Activated CD4-positive, alpha-beta T cell treated with anti-CD3 and anti-CD28 coated beads, Interleukin-2, amount 10 ng/mL, durations not matched to agents 7 days and 5 days (primary cell): ENCODE measurements at places on chromosomes 2 and 18. TPM values are rescaled to one million over a fixed set of nuclear protein-coding genes. Genes with fewer than 3 reads are reported as not detected.

GRCh38 chr18:68662754-68663153, 52.2 kb downstream of the TMX3 start:
- DNase-seq, result no peak
- H3K27me3 ChIP-seq, result no peaks in the 10 kb centered on the region
- H3K36me3 ChIP-seq, result no peaks in the 10 kb centered on the region
- H3K4me3 ChIP-seq, result no peak overlapping the region
- H3K4me1 ChIP-seq, result no peaks in the 10 kb centered on the region

DNA sequence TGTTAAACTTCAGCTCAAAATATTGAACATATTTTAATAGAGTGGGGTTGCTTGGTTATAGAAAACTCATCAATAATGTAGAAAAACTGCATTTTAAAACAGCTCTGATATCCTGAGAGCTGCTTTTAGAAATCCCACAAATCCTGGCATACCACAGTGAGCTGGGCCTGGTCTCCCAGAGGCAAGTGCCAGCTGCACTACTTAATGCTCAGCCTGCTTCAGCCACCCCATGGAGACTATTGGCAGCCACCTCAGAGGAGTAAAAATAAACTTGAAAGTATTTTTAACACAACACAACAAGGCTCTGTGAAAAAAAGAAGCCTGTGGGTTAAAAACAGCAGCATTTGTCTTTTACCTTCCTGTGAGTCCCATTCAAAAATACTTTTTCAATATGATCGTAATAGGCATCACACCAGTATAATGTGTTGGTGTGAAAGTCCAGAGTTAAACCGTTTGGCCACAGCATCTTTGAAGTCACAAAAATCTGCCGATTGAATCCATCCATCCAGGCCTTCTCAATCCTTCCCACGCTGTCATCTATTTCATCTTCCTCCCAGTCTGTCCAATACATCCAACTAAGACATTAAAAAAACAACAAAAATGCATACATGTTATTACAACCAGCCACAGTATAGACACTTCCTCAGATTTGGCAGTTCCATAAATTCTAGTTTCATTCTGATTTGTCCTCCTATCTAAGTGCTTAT, 1115.3 kb downstream of the LRP1B start:
- H3K27me3 ChIP-seq, result no peaks in the 10 kb centered on the region
- no peaks in the 10 kb centered on the region for H3K36me3 ChIP-seq
- H3K4me1 ChIP-seq, result no peaks in the 10 kb centered on the region
- no peak overlapping the region for H3K4me3 ChIP-seq
- no peak overlapping the region for H3K27ac ChIP-seq

DNA sequence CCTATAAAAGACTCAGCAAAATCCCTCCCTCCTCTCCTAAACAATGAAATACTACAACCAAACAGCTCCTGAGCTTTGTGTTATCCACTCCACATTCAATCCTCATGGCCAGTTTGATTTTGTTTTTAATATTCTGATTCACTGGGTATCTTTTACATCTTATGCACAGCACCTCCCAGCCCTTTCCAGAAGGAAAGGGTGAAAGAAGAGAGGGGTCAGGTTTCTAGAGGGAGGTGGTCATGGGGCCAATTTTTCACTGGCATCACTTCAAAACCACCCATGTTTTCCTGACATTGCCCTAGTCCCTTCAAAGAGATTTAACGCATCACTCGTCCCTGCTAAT, 315.6 kb downstream of the LPIN1 start:
- DNase-seq, result no peak
- peaks cover 5% of the 10 kb centered on the region for H3K27me3 ChIP-seq
- H3K36me3 ChIP-seq, result no peaks in the 10 kb centered on the region
- H3K27ac ChIP-seq, result no peak overlapping the region
- H3K4me1 ChIP-seq, result peaks cover 3% of the 10 kb centered on the region
- H3K4me3 ChIP-seq, result no peak overlapping the region

GRCh38 chr2:3196716-3197115, 180.9 kb downstream of the EIPR1 start:
- peaks cover 2% of the 10 kb centered on the region for H3K4me1 ChIP-seq
- no peak overlapping the region for H3K4me3 ChIP-seq
- H3K27me3 ChIP-seq, result no peaks in the 10 kb centered on the region
- H3K36me3 ChIP-seq, result peaks cover 10% of the 10 kb centered on the region

DNA sequence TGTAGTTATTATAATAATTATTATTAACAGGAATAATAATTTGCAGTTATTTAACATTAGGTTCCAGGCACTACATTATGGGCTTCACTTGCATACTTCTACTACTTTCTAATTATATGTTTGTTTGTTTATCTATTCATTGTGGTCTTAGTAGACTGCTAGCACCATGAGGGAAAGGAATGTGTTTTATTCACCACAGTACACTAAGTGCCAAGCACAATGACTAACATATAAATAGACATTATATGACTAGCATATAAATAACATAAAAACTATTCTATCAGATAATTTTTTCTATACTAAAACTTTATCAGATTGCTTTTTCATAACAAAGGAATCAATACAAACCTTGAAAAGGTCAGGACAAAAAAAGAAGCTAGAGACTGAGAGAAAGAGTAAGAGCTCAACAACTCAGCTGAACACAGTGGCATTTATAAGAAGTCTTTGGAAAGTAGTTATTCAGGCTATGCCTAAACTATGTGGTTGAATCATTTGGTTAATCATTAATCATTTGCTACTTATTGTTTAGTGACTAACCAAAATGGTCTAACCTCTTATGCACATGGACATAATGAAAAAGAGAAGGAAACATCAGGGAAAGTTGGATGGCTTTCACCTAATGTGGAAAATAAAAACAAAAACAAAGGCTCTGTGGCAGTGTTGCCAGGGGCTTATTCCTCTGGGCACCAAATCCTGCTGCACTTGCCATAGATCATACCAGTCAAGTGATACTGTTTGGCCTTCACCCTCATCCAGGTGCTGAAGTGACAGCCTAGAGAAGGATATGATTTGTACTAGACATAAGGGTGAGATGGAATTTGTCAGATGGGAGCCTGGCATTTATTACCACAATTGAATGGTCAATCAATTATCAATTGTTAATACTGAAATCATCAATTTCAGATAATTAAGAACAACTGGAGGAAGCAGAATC, 174.9 kb downstream of the ETAA1 start:
- H3K4me1 ChIP-seq, result no peaks in the 10 kb centered on the region
- H3K36me3 ChIP-seq, result no peaks in the 10 kb centered on the region
- no peak overlapping the region for H3K4me3 ChIP-seq
- no peaks in the 10 kb centered on the region for H3K27me3 ChIP-seq
- no peak overlapping the region for H3K27ac ChIP-seq

DNA sequence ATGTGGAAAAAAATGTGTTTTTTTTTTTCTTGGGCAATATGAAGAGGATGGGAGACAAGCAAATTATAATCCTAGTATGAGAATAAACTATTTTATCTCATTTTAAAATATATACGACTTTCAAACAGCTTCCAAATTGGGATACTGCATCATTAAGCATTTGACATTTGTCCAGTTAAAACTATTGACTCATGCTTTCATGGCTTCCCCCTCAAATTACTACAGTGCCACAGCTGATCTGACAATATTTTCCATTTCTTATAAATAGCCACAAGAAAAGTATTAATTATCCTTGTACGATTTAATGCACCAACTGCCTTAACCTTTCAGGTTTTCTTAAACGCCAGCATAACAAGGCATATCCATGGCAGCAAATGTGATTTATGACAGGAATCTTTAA, 1134.8 kb upstream of the ZEB2 start:
- H3K36me3 ChIP-seq, result no peaks in the 10 kb centered on the region
- H3K27ac ChIP-seq, result no peak overlapping the region
- no peak overlapping the region for H3K4me3 ChIP-seq
- H3K27me3 ChIP-seq, result no peaks in the 10 kb centered on the region
- H3K4me1 ChIP-seq, result no peaks in the 10 kb centered on the region
- DNase-seq, result no peak

DNA sequence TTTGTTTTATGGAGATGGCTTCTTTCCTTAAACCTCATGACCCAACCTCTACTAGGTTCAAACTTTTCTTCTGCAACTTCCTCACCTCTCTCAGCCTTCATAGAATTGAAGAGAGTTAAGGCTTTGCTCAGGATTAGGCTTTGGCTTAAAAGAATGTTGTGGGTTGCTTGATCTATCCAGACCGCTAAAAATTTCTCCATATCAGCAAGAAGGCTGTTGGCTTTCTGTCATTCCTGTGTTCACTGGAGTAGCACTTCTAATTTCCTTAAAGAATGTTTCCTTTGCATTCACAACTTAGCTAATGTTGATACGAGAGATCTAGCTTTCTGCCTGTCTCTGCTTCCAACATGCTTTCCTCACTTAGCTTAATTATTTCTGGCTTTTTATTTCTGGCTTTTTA, 58.1 kb upstream of the KYNU start:
- no peak overlapping the region for H3K27ac ChIP-seq
- H3K4me1 ChIP-seq, result no peaks in the 10 kb centered on the region
- H3K36me3 ChIP-seq, result no peaks in the 10 kb centered on the region
- DNase-seq, result no peak
- no peak overlapping the region for H3K4me3 ChIP-seq

DNA sequence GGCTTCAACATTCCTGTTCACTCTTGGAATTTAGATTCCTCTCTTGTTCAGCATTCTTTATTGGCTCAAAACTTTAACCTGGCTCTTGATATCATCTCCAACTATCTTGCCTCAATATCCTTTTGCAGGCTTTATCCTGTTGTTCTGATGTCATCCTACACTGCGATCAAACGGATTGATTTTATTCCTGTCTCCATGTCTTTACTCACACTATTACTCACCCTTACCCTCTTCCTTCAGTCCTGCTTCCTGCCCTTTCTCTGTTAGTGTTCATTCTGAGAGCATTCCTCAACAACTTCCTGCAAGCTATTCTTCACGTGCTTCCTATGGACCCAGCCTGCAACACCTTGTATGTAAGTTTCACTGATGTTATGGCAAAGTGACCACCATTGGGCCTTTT, 264.7 kb downstream of the RNF152 start:
- H3K4me1 ChIP-seq, result no peaks in the 10 kb centered on the region
- DNase-seq, result no peak
- H3K27me3 ChIP-seq, result peaks cover 15% of the 10 kb centered on the region
- H3K27ac ChIP-seq, result no peak overlapping the region
- H3K4me3 ChIP-seq, result no peak overlapping the region

Gene PROM2
- total RNA-seq, result 0.42 TPM

Gene DLGAP1
- 0.10 TPM for total RNA-seq

Gene RSAD2
- 100 TPM for total RNA-seq

Gene VWA3B
- not detected for total RNA-seq
